NCI-H460 (cell line): ENCODE measurements at places on chromosomes 7 and 10.

- no peak for DNase-seq
These were observed 175.8 kb downstream of the IPMK start for GRCh38 chr10:58091886-58092285.

- no peak for DNase-seq
These were observed 868 bp downstream of the RFC2 start for GRCh38 chr7:74253331-74253730.

GRCh38 chr10:31319602-31320549, 860 bp downstream of the ZEB1 start:
- DNase-seq: no peak

GRCh38 chr10:113487154-113487553, 65.7 kb upstream of the HABP2 start:
- DNase-seq: no peak

- no peak for DNase-seq
These were observed 15.9 kb downstream of the GBF1 start for GRCh38 chr10:102261196-102261595.

DNA sequence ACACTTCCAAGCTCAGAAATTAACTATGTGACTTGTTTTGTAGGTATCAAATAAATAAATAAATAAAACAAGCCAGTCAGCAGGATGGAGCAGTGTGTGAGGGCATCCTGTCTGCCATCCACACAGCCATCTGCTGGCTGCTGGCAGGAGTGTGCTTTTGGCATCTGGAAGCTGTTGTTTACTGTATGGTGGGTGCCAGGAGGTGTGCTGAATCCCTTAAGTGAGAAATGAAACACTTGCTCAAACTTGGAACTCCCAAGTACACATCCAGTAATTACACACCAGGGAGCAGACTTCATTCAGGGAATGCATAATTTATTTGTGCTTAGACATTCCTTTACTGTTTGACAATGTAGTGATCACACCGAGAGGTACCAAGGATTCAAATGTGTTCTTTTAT, 16.9 kb upstream of the TAX1BP1 start:
- peak; percentile 53 for DNase-seq

GRCh38 chr7:66099232-66099550, 15.5 kb upstream of the CRCP start:
- DNase-seq: no peak

- DNase-seq: no peak
These were observed 23.4 kb downstream of the GRIFIN start for GRCh38 chr7:2452643-2453270.

DNA sequence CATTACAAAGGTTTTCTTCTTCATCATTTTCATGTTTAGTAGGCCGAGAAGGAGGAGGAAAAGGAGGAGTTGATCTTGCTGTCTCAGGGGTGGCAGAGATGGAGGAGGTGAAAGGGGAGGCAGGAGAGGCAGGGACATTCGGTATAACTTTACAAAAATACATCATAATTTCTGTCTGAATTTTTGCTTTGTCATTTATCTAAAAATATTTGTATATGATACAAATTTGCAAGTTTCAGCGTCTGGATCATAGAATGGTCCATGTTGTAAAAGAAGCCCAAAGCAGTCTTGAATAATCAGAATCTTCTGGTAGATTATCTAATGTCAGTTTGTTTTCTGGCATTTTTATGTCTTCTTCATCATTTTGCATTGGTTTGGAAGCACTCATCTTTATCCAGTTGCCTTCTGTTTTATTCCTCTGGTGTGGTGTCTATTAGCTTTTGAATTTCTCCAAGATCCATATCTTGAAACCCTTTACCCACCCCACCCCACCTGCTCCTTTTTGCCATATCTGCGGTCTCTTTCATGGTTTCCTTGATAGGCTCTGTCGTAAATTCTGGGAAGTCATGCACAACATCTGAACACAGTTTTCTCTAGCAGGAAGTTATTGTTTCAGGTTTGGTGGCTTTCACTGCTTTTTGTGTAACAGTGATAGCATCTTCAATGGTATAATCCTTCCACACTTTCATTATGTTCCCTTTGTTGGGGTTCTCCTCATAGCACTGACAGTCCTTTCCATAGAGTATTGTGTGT, 95.0 kb downstream of the ST7 start:
- no peak for DNase-seq

DNA sequence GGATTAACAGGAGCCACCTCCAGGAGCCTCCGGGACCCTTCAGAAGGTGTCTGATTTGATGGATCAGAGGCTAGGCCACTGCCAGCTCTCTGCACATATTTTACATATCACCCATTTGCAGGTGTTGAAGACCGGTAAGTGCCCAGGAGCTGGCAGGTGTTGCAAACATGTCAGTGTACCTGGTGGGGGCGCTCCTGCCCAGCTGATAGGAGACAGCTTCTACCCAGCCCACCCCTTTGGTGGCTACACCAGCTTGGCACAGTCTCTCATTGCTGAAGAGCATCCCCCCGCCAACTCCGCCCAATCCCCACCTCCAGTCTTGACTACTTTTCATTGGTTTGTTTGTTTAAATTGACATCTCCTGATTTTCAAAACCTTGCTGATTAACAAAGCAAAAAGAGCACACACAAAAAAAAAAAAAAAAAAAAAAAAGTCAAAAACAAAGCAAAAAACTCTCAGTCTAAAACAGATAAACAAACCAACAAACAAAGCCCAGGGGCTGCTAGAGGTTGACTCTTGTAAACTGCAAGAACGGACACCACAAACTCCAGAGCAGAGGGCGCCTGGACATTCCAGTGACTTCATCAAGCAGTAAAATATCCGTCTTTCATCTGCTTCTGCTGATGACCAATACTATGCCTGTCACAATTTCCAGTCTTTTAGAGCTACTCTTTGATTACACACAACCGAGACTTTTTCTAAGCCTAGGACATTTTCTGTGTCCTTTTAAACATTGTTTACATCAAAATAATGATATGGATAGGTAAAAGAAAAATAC, 275.3 kb downstream of the NRG3 start:
- DNase-seq: no peak

DNA sequence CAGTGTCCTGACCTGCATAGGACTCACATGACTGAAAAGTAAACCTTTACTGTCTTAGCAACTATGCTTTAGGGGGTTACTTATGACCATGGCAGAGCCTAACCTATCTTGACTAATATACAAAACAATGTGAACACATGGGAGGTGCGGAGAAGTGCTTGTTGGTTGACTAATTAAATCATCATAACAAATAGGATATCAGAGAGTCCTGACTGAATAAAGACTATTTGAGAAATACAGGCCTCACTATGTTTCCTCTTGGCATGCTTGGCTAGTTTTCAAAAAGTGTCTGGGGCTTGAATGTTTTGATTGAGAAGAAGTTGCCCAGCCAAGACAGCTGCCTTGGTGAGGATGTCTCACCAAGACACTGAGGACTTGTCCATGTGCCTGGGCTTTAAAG, 104.4 kb upstream of the PHYHIPL start:
- no peak for DNase-seq

DNA sequence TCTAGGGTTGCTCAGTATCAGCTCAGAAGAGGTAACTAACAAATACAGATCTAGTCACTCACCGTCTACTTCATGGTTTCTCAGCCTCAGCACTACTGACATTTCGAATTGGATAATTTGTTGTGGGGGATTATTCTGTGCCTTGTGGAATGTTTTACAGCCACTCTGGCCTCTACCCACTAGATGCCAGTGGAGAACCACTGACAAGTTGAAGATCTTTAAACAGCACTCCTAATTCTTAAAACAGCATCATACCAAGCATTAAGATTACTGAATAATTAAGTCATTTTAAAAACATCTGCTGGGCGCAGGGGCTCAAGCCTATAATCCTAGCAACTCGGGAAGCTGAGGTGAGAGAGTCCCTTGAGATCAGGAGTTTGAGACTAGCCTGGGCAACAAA, 82.6 kb downstream of the UPF2 start:
- DNase-seq: no peak

DNA sequence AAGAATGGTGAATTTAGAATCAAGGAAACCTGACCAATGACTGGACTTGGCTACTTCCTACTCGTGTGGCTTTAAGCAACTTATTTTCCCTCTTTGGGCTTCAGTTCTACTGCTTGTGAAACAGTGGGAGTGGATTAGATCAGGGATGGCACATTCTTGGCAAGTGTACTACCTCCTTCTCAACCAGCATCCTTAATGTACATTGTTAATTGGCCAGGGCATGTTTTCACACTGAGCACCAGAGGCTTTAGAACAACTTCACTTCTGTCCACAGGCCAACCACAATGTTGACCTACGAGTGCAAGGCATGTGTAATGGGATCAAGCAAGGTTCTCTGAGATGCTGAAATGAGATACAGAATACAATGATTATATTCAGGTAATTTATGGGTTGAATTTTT, 315.3 kb downstream of the ADRA2A start:
- DNase-seq: no peak

- no peak for DNase-seq
These were observed 1.8 kb upstream of the RPA3 start for GRCh38 chr7:7720193-7720592.

- no peak for DNase-seq
These were observed 20.1 kb upstream of the HDAC9 start for GRCh38 chr7:18475488-18475887.

- DNase-seq: no peak
These were observed 36.9 kb downstream of the DDIT4 start for GRCh38 chr10:72310636-72311035.

DNA sequence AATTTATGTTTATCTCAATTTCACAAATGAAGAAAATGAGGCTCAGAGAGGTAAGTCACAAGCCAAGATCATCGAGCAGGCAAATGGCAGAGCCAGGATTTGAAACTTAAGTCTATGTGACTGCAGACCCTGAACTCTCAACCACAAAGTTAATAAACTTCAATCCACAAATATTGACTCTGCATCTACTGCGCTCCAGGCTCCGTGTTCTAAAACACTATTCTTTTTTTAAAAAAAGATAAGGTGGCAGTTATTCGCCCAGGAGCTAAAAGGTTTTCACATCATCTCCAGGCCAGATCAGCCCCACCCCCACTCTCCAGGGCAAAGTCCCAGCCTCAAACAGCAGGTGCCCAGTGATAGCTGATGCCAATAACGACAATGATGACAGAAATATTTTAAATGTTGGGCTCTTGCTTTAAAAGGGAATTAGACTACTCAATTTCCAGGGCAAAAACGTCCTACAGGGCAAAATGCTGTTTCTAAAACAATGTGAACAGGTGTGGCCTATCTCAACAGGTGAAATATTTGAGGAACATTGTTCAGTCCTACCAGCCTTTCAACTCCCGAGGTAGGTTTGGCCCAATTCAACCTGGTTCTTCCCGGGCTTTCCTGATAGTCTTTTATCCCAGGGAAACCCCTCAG, 85.2 kb downstream of the SORBS1 start:
- DNase-seq: no peak
